ENCODE measurements at places on chromosomes 3 and 15.

DNA sequence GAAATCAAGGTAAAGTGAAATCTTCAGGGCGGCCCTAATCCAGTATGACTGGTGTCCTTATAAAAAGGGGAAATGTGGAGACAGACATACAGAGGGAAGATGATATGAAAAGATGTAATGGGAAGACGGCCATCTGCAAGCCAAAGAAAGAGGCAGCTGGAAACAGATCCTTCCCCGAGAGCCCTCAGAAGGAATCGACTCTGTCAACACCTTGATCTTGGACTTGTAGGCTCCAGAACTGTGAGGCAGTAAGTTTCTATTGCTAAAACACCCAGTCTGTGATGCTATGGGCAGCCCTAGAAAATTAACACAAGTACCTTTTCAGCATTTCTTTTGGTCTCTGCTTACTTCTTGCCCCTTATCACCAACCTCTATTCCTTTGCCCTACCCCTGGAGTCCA is 174.7 kb upstream of the TPM1 start:
- DNase-seq: no peak

GRCh38 chr3:78096488-78097255 is 1056.8 kb downstream of the ROBO2 start:
- no peak for DNase-seq

DNA sequence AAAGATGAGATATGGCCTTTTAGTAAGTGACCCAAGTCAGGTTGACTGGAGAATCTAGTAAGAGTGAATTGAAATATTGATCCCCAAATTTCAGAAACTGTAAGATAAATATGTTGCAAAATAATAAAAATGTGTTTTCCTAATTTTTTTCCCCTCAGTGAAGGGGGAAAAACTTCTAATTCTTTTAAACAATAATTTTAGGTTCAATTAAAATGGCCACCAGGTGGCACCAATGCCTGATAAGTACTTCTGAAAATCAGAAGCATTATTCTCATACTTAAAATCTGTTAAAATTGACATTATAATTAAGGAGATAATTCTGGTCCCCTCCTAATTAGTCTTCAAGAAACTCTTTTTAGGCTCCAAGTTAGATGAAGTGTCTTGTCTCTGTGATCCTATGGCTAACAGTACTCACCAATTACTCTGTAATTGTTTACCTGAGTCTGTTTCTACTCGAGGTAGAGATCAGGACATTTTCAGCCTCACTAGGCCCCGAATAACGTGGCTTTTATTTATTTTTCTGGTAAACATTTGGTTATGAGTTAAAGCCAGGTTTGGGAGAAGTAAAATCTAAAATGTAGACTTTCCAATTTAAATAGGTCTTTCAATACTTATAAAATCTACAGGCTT is 52.6 kb downstream of the NMD3 start:
- no peak for DNase-seq

DNA sequence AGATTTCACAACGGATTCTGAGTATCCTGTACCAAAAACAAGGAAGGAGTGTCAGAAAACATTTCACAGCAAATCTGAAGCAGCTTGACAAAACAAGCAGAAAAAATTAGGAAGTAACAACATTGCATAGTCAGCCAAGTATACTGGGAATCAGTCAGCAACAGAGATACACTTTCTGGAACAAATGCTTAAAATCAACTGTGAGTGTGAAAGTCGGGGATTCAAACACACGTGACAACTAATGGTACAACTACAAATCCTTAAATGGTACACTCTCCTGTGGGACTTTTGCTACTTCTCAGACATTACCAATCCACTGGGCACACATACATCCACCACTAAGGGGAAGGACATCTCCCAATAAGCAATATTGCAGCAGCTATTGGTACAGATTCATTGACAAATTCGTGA is 296.6 kb upstream of the MME start:
- DNase-seq: no peak

GRCh38 chr3:19363071-19363470 is 214.8 kb downstream of the KCNH8 start:
- DNase-seq: no peak

DNA sequence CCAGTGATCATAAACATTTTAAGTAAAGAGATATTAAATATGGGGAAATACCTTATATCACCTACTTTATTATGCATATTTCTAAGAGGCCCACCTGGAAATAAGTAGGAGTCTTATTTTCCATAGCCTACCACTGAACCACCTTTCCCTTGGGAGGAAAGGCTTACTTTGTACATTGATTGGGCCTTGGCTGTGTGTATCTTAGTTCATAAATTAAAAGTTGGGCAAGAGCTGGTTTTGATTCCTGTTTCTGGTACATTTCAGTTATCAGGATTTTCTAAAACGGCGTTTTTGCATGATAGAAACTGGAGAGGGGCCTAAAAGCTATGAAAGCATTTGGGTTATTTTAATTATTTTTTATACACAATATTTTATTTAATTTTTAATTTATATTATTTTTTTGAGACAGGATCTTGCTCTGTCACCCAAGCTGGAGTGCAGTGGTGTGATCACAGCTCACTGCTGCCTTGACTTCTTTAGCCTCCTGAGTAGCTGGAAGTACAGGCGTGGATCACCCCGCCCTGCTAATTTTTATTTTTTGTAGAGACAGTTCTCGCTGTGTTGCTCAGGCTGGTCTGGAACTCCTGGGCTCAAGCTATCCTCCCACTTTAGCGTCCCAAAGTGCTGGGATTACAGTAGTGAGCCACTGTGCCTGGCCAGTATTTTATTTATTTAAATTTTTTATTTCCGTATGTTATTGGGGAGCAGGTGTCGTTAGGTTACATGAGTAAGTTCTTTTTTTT is 2.6 kb downstream of the GMPS start:
- DNase-seq: no peak

- peak; percentile 76 for DNase-seq
These were observed 256.5 kb downstream of the THRB start for GRCh38 chr3:24237971-24238706.

DNA sequence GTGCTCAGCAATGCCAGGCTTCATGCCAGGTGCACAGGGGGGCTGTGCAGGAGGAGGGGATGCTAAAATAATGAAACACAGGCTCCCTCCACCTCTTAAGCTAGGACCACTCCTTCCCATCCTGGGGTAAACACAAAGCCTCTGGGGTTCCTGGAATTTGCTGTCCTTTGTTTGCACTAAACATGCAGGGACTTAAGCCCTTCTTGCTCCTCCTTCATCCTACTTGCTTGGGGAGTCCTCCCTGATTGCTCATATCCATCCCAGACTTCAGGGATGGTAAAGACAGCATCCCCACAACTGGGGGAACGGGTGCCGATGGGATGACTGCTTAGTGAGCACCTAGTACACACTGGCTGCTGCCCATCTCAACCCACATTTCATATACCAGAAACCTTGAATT is 5.1 kb downstream of the LINGO1 start:
- no peak for DNase-seq

GRCh38 chr3:26104851-26105251 is 315.0 kb downstream of the OXSM start:
- no peak for DNase-seq

DNA sequence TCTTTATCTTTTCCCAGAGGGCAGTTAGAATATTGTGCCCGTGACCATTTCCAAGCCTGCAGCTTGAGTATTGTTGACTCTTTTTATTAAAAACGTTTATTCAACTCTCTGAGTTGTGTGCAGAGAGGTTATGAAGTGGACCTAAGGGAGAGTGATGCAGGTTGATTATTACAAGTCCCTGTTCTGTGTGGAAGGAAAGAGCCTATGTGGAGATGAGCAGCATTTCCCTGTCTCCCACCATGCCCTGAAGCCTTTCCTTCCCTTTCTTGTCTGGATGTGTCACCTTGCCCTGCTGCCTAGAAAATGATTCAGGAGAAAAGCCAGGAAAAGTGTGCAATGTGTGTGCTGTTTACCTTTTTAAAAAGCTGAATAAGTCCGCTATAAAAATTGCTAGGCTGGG is 19.4 kb downstream of the ZPLD1 start:
- DNase-seq: no peak

DNA sequence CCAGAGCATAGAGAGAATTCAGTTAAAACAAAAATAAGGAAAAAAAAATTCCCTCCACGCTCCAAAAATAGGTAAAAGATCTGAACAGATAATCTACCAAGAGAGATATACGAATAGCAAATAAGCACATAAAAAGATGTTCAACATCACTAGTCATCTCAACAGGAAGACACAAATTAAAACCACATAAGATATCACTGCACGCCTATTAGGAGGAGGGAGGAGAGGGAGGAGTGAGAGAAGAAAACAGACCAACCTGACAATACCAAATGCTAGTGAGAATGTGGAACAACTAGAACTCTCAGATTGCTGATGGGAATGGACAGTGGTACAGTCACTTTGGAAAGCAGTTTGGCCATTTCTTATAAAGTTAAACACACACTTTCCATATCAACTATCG is 212.5 kb downstream of the FMN1 start:
- DNase-seq: no peak
